ENCODE measurements at places on chromosomes 11 and 22. TPM values are rescaled to one million over a fixed set of nuclear protein-coding genes. Genes with fewer than 3 reads are reported as not detected.

DNA sequence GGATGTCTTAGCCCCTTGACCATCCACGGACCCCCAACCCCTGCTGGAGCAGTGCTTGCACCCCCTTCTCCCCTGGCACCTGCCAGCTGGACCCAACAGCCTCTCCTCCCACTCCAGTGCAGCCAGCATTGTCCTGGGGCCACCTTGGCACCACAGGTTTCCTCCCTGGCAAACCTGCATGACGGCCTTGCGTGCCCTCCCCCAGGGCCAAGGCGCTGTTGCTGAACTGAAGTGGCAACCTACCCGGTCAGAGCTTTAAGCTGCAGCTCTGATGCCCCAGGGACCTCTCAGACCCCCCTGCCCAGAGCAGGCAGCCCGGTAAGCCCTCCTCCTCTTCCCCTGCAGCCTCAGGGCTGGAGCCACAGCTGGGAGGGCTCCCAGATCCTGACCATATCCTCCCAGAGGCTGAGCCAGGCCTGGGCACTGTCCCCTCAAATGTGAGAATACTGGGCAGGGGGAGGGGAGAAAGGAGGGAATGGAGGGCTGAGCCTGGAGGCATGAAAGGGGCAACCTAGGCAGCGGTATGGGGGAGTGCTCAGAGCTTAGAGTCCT is 1.8 kb upstream of the LRRC75B start:
- DNase-seq, result no peak

BRSK2 gene
- total RNA-seq, result 7.4 TPM

GRCh38 chr22:46661221-46661851 is 41.1 kb downstream of the GRAMD4 start:
- no peak for DNase-seq

THY1 gene
- total RNA-seq, result 3.8 TPM

CASP5 gene
- 0.76 TPM for total RNA-seq

DNA sequence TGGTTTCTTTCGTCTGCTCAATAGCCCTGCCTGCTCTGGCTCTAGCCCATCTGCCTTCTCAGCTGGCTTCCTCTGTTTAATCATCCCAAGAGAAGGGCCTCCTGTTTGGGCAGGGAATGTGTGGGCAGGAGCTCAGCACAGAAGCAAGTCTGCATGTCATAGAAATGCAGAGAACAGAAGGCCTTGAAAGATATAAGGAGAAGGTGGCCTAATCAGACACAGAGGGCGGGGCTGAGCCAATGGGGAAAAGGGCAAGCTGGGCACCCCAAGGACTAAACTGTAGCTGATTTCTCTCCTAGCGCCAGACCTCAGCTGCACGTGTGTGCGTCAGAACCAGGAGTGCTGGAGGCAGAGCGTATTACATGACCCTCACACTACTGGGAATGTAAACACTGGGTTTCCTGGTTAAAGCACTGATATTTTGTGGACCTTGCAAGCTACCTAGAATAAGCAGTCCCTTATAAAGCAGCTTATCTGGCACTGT is 7.6 kb upstream of the CCKBR start:
- DNase-seq, result peak; percentile 54

DNA sequence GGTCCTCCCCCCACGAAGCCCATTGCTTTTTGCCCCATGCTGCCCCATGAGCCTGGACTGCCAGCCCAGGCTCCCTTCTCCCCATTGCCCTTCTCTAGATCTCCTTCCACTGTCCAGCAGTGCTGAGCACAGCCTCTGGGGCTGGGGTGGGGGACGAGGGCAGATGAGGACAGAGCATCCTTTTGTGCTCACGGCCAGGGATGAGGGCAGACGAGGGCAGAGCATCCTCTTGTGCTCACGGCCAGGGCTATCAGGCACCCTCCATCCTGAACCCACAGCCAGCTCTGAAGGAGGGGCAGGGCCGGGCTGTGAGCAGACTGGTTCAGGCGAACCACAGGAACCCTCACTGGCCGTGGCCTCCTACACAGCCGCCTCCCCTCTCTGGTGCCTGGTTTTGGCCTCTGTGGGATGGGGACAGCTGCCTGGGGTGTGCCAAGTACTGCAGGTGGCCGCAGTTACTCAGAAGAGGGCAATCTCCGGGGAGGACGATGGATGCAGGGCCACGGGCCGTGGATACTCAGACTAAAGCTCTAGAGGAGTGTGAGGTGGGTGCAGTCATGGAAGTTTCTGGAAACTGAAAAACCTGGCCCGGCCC is 1258.8 kb downstream of the BRD1 start:
- no peak for DNase-seq

DNA sequence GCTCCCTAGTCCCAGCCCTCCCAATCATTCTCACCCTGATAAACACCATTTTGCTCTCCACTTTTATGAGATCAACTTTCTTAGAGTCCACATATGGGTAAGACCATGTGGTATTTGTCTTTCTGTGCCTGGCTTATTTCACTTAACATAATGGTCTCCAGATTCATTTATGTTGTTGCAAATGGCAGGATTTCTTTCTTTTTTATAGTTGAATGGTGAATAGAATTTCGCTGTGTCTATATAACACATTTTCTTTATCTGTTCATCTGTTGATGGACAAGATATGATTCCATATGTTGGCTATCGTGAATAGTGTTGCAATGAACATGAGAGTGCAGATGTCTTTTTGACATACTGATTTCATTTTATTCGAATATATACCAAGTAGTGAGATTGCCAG is 367.4 kb upstream of the ARHGAP42 start:
- no peak for DNase-seq
